ENCODE measurements at places on chromosomes 7 and 10.

- no peak for DNase-seq
Observed at GRCh38 chr10:23141995-23142394, 46.6 kb downstream of the MSRB2 start.

DNA sequence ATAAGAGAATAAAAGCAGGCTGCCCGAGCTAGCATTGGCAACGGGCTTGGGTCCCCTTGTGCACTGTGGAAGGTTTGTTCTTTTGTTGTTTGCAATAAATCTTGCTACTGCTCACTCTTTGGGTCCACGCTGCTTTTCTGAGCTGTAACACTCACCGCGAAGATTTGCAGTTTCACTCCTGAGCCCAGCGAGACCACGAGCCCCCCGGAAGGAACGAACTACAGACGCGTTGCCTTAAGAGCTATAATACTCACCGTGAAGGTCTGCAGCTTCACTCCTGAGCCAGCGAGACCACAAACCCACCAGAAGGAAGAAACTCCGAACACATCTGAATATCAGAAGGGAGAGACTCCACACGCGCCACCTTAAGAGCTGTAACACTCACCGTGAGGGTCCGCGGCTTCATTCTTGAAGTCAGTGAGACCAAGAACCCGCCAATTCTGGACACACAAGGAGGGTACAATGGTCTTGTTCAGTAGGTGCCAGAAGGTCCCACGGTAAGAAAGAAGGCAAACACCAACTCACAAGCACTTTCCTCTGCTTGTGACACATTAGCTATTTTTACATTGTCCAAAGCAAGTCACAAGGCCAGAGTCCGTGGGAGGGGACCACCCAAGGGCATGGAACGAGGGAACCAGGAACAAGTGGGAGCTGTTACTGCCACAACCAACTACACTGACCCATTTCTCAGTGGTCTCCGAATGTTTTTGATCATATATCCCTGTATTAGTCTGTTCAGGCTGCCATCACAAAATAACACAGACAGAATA, 29.2 kb upstream of the CACUL1 start:
- DNase-seq, result no peak

DNA sequence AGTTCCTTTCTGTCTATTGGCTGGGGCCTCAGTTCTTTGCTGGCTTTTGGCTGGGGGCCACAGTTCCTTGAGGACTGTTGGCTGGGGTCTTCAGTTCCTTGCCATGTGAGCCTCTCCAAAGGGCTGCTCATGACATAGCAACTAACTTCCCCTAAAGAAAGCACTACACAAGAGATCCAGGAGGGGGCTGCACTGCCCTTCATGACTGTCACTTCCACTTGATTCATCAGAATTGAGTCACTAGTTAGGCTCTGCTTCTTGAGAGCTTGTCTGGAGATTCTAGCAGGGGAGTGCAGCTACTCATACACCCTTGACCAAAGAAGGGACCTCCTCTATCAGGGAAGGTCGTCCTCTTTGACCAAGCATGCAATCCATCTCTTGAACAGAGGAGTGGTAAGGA, 38.0 kb upstream of the MKX start:
- DNase-seq, result no peak

GRCh38 chr10:64344211-64344610, 823.0 kb downstream of the REEP3 start:
- DNase-seq, result no peak

- no peak for DNase-seq
Observed at GRCh38 chr7:116429986-116430619, 69.4 kb upstream of the CAV2 start.

- no peak for DNase-seq
Observed at GRCh38 chr7:39410582-39410981, 155.6 kb upstream of the YAE1 start.

- no peak for DNase-seq
Observed at GRCh38 chr7:521221-522070, 1.8 kb upstream of the PDGFA start.

DNA sequence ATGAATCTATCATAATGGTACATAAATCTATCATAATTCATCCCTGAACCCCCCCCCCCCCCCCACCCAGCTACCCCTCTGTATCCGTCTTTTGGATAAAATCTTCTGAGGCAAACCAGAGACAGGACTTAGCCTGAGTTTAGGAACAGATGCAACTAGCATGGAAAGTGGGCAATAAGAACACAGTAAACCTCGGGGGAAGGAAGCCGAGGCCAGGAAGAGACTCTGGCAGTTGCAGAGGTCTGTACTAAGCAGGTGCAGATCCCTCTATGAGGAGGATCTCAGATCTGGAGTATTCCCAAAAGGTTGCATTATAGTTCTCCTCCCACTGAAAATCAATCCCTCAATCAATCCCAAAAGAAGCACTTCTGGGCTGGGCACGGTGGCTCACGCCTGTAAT, 87.2 kb downstream of the EBF3 start:
- no peak for DNase-seq

DNA sequence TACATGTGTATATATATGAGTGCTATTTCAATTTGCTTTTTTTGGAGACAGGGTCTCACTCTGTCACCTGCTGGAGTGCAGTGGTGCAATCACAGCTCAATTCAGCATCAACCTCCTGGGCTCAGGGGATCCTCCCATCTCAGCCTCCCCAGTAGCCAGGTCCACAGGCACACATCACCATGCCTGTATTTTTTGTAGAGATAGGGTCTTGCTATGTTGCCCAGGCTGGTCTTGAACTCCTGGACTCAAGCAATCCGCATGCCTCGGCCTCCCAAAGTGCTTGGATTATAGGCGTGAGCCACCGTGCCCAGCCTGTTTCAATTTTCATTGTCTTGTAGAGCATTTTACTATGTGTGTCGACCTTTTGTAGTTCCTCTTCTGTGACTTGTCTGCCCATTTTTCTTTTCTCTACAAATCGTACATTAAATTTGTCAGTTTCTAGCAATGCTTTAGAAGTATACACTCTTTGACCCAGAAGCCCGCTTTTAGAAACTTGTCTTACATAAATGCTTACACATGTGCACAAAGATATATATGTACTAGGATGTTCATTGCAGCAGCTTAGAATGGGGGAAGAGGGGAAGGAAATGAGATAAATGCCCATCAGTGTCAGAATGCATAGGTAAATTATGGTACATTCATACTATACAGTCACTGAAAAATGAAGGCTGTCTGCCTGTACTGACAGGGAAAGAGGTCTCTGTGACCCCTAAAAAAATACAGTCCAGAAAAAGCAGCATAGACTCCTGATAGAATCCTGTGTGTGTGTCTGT, 12.2 kb upstream of the RFC2 start:
- no peak for DNase-seq

- no peak for DNase-seq
Observed at GRCh38 chr10:104279550-104280259, 10.7 kb downstream of the GSTO2 start.

DNA sequence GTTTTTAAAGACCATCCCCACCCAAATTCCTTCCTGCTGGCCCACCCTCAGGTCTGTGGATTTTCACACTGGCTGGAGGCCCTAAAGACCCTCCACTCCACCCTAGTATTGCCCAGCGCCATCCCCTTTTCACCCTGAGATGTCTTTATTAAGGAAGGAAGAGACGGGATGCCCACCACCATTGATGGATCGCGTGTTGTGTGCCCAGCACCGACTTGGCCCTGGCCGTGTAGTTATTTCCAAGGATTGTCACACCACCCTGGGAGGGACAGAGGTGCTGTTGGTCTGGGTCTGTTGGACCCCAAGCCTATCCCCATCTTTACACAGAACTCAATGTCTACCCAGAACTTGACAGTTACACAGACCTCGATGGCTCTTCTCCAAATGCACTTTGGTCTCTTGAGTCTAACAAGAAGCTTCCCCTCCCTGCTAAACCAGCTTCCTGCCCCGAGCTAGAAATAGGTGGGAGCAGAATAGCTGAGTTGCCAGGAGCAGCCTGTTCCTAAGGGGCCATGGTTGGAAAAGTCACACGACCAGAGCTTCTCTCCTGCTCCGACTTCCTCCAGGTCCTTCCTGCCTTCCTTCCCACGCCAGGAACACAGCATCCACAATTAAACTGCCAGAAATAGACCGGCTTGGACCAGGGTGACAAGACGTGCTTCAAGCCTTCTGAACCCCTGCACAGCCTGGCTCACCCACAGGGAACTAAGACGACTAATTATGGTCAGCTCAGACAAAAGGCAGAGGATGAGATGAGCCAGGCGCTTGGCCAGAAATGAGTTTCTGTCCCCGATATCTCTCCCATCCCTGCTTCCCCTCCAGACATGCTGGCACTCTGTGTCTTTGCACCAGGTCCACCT, 139.5 kb upstream of the CHST15 start:
- DNase-seq, result no peak

DNA sequence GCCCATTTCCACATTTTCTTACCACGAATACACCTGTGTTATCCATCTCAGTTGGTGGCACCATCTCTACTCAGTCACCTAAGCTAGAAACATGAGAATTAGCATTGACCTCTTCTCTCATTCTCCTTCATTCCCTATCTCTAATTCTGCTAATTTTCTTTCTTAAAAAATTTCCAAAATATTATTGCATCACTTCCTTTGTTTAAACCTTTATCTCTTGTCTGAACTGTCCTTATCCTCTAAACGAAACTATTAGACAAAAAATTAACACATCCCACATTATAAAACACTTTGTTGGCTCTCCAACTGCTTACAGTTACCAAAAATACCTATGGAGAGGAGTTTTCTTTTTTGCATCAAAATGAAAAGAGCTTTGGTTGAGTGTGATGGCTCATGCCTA, 18.3 kb downstream of the TAF3 start:
- no peak for DNase-seq

DNA sequence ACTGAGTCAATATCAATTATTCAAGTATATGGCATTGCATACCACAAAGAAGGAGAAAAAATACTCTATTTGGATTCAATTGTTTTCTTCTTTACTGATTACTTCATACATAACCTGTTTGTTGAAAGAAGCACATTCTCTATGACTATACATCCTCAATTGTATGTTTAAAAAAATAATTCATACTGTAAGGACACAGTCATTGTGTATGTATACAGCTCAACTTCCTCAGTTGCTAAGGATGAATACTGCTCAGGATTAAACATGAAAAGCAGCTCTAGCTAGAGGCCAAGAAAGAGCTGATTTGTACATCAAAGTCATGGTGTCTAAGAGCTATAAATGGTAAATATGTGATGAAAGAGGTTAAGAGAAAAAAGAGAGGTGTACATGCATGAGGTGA, 15.8 kb upstream of the BPGM start:
- no peak for DNase-seq

DNA sequence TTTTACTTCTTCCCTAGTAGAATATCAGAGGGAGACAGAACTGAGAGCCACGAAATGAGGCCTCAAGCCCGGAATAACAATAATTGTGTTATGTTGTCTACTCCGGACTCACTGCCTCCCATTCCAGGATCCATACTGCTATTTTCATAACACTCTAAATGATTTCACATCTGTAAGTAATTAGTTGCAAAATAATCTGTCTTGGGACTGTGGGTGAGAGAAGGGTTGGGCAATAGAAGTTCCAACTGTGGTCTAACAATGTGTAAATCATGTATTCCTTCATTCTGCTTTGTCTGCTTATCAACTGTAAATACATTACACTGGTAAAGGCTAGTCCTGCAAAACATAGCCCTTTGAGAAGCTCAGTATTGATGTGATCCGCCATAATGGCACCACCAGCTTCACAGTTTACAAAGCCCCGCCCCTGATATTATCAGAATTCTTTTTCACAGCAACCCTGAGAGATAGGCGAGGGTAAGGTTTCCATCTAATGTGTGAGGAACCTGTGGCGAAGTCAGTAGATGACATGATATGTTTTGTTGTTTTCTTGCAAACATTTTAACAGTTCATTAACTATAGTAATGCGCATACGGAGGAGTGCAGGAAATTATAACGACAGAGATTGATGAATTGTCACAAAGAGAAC, 265.7 kb upstream of the BMPER start:
- DNase-seq, result no peak

DNA sequence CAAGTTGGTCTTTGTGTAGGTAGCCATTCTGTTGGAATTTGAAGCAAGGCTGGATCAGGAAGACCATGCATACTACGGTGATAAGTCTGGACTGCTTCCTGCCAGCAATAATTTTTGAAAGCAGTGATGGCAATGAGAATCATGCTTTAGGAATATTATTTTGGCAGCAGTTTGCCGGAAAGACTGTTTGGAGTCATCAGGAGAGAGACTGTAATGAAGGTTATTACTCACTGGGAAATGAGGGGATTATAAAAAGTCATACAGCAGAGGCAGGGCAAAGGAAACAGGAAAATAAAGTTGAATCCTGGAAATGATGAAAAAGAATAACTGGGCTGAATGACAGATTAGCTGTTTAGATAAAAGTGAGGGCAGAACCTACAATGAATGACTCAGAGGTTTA, 1136.8 kb upstream of the AUTS2 start:
- DNase-seq, result no peak

DNA sequence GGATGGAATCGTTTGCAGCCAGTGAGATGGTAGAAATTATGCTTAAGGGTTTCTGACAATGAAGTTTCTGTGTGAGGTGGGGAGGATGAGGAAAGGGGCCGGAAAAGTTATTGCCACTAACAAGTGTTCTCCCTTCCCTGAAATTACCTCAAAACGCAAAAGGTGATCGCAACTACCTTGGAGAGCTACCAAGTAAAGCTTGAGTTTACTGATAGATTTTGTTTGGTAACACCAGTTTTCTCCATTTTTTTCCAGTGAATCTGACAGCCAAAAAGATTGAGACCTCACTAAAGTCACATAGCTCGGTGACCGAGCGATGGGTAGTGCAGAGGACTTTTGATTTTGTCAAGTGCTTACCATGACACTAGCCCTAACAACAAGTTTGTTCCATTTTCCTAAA, 1.6 kb downstream of the SUV39H2 start:
- no peak for DNase-seq

DNA sequence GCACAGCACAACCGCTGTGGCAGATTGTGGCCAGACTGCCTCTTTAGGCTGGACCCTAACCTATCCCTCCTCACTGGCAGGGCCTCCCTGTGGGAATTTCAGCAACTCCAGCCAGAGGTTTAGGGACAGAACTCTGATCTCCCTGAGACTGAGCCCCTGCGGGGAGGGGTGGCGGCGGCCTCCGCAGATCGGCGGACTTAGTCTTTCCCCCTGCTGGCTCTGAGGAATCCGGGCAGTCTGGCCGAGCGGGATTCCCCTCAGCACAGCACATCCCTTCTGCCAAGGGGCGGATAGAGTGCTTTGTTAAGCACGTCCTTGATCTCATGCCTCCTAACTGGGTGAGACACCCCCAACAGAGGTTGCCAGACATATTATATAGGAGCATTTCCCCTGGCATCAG, 224.2 kb upstream of the NPY start:
- DNase-seq, result no peak

- DNase-seq, result no peak
Observed at GRCh38 chr10:3510741-3511140, 274.3 kb downstream of the KLF6 start.

GRCh38 chr10:48287417-48288391, 13.2 kb upstream of the FRMPD2 start:
- DNase-seq, result no peak

GRCh38 chr10:131577178-131577555, 265.6 kb upstream of the TCERG1L start:
- DNase-seq, result no peak

Data from stimulated activated CD8-positive, alpha-beta memory T cell treated with anti-CD3 and anti-CD28 coated beads, Interleukin-4, amount 100 ng/mL, for 4 hours (primary cell).